T47D (cell line): ENCODE measurements at places on chromosomes 4 and X.

- no peak for DNase-seq
Observed at GRCh38 chr4:3834186-3834662, 68.0 kb downstream of the ADRA2C start.

DNA sequence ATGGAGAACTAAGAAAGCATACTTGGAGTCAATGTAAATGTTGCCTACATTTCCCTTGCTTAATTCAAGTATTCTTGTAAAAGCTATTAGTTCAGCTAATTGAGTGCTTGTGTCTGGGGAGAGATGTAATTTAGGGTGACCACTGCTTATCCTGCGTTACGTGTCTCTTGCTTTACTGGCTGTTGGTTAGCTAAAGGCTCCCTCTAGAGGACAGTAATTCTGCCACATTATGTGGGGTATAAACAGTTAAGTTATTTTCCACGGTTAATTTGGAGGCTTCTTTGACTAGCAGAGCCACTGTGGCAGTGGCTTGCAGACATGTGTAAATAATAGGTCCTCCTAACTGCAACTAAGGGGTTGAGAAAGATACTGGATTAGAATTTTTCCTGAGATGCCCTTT lies 25.3 kb upstream of the NAF1 start:
- DNase-seq: no peak

DNA sequence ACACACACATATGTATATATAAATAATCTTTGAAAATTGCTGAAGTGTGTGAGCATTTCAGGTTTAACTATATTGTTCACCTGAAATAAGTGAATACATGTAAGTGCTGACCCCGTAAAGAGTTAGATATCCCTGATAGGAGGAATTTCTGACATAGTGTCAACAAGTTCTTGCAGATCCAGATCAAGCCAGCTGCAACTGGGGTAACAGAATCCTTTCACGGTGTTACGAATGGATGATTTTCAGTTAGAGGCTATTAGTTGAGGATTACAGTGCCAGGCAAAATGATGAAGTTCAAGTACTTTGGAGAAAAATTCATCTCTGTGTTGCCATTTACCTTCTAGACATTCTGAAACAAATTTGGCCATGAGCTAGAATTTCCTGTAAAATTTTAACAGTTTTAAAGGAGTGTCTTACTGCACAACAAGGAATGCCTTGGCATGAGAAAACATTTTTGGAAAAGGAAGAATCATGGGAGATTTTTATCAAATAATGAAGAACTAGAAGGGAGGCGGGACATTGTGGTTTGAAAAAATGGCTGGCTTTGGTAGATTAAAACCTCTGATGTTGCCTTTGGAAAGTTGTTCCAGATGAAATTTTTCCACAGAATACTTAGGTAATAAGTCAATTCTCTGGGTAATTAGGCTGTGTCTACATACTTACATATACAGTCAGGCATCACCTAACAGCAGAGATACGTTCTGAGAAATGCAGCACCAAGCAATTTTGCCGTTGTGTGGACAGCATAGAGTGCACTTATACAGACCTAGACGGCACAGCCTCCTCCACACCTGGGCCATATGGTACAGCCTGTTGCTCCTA lies 84.4 kb upstream of the FAT1 start:
- DNase-seq: peak; percentile 33

GRCh38 chr4:189092581-189092980 lies 848.1 kb upstream of the FRG1 start:
- peak; percentile 40 for DNase-seq

- DNase-seq: peak; percentile 51
Observed at GRCh38 chr4:118836301-118837120, 585 bp upstream of the SEC24D start.

GRCh38 chr4:13527981-13528820 lies 16.1 kb downstream of the NKX3-2 start:
- no peak for DNase-seq

- DNase-seq: no peak
Observed at GRCh38 chrX:113651306-113651705, 810.7 kb upstream of the AMOT start.

- no peak for DNase-seq
Observed at GRCh38 chr4:151228189-151229119, 48.5 kb upstream of the PRSS48 start.

- DNase-seq: no peak
Observed at GRCh38 chrX:21947671-21948070, 7.2 kb downstream of the SMS start.

DNA sequence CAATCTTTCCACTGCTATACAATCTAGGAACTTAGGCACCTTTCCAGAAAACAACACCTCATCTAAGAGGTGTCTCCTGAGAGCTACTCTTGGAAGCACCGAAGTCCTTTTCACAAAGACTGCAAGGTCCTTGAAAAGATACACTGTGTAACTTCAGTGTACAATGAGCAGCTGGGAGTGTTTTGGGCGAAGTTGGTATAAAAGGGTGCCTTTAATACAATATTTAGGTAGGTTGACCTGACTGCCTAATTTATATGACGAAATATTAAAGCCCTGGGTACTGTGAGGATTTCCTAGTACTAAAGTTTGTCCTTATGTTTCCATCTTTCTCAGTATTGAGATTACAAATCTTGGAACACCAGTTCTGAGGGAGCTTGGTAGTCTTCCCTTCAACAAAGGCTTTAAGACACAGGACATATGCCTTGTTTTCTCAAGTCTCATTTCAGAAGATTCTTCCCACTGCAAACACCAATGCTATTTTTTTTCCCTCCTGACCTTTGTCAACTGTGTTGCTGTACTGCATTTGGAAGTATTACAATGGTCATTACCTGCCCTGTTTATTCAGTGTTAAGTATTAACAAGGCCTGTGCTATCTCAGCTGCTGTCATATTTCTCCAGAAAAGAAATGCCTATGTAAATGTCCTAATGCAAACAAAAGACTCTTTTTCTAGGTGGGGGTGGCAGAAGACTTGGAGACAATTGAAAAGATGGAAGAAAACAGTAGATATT lies 134.2 kb downstream of the MAML3 start:
- DNase-seq: peak; percentile 19

GRCh38 chr4:185895351-185895750 lies 83.4 kb upstream of the SORBS2 start:
- no peak for DNase-seq

GRCh38 chr4:185742766-185743165 lies 69.2 kb downstream of the SORBS2 start:
- DNase-seq: peak; percentile 11

DNA sequence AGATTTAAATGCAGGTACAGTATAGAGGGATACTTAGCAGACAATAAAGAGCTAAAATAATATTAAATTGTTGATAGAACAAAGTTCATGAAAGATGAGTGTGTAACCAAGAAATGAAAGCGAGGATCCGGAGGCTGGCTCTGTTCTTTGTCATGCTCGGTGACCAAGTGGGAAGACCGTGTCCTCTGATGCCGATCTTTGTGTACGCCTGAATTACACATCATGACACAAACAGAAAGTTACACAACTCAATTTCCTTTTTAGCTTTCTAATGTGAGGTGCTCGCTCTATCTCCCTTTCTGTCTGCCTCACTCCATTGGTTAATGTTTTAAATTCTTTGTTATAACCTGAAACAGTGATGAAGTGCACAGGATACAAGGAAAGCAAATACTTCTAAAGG lies 114.8 kb upstream of the NEIL3 start:
- peak; percentile 23 for DNase-seq

GRCh38 chr4:38129460-38130227 lies 169.4 kb downstream of the PTTG2 start:
- DNase-seq: no peak

DNA sequence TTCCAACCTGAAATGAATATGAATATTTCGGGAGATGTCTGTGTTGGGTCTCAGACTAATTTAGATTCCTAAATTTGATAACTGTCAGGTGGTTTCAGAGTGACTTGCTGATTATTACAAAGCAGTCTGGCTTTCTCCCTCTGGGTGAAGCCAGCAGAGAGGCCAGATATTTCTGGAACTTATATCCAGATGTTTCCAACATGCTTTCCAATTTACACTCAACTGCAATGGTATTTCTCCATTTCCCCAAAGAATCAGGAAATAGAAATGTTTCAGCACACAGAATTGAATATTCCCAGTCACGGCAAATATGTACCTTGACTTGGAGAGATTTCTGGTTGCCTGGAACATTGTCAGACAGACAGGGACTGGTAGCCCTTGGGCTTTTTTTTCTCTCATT lies 48.5 kb upstream of the EGFL6 start:
- no peak for DNase-seq

DNA sequence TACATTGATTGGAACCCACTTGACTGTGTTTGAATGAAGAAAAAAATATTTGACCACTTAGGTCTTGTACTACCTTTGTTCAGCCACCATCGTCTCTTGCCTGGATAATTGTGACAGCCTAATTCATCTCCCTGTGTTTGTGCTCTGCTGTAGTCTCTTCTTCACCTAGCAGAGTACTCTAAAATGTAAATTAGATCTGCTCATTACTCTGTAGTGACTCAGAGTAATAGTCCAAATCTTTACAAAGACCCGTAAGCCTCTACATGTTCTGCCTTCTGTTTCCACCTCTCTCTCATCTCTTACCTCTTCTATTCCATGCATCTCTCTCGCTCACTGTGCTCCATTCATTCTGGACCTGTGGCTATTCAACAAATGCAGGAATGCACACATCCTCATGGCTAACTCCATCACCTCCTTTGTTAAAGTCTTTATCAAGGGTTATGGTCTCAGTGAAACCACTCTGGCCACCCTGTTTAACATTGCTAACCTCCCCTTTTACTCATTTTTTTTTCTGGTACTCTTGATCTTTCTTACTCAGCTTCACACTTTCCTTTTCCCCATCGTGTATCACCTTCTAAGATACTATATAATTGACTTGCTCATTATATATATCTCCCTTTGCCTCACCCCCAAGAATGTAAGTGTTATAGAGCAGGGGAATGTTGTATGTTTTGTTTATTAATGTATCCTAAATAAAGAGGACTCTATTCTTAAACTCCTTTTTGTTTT lies 98.4 kb downstream of the STIM2 start:
- DNase-seq: no peak

DNA sequence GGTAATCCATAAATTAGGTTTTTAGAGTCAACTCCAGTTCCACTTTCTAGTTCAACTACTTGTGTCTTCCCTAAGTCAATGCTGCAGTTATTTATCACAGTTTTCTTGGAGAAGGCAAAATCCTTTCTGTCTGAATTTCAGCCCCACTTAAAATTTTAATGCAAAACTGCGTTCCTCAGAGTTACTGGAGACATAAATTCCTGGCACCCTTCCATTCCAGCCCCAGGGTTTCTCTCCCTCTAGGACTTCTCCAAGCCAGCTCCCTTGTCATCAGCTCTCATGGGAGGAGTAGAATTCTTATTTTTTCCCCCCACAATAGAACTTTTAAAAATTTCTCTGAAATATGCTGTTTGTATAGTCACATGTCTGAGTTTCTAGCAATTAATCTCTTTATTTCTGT lies 50.6 kb upstream of the PHOX2B start:
- DNase-seq: peak; percentile 2

DNA sequence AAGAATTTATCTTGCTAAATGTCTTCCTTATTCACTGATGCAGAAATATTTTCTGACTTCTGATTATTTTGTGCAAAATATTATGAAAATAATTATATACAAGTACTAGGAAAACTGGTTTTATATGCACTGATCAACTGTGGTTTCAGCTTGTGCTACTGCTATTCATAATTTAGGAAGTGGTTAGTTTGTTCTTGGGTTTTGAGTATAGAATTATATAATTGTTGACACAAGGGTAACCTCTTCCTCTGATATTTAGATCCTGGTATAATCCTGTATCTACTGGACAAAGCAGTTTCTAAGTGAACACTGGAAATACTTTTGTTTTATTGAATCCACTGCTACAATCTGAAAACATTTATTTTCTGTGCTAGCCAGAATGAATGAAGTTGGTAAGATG lies 182.8 kb downstream of the PDGFC start:
- DNase-seq: no peak

DNA sequence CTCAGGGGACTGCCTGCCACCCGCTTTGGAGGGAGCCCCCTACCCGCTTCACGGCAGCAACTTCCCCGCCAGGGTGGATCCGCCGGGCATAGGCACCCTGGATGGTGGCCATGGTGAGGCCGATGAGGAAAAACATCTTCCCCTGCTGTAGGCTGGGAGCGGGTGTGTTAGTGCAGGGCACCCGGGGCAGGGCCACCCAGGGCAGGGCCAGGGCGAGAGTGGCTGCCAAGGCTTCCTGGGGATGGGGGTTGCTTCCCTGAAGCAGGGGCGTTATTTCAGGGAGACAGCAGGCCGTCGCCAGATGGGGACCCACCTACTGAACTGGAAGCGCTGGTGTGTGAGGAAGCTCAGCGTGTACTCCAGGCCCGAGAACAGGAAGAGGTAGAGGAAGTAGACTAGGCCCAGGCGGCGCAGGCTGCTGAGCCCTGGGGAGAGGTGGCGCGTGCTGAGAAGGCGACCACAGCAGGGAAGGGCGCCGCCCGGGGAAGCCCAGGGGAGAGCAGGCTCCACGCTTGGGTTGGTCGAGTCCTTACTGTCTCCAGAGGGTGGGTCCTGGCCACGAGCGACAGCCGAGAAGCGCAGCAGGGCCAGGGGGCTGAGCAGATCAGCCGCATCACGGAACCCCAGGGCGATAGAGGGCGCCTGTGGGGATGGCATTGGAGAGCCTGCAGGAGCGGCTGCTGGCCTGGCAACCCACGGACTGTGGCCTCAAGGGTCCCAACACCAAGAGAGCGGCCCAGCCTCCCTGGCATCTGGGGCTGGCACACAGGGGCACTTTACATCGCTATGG lies 31.5 kb downstream of the NOP14 start:
- no peak for DNase-seq

DNA sequence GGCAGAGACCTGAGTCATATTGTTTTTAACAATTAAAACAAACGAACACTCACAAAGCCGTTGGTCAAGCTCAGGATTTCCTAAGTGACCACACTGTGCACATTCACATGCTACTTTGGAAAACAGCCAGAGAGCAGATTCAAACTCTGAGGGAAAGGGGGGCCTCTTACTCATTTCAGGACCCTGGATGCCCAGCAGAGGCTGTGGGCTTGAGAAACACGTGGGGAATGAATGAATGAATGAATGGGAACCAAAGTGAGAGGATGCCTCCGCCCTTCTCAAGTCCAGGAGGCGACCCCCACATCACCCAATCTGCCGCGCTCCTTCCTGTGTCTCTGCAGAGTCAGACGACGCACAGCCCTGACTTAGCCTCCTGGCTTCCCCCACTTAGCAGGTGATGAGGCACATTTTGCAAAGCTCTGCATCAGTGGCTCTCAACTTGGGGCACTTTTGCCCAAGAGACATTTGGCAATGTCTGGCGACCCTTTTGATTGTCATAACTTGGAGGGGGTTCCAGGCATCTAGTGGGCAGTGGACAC lies 76.0 kb downstream of the ABLIM2 start:
- DNase-seq: no peak

DNA sequence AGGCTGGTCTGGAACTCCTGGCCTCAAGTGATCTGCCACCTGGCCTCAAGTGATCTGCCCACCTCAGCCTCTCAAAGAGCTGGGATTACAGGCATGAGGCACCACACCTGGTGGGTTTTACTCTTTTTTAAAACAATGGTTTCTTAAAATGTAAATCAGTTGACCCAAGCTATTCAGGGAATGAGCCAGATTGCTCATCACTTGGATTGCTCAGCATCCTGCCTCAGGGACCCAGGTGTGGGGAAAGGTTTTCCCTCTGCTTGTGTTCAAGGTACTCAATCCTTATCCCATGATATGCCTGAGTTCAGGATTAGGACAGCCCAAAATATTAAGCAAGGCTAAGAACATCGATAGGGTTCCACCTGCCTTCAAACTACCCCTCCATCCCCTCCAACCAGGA lies 67.4 kb downstream of the CHRNA9 start:
- no peak for DNase-seq

GRCh38 chr4:98673288-98673644 lies 14.9 kb upstream of the TSPAN5 start:
- DNase-seq: no peak

GRCh38 chr4:106691749-106692148 lies 323.2 kb upstream of the GIMD1 start:
- DNase-seq: no peak

- no peak for DNase-seq
Observed at GRCh38 chr4:168293386-168293975, 25.1 kb downstream of the DDX60 start.
